Gastrocnemius medialis (tissue), 4 donors: ENCODE measurements at places on chromosomes 12 and 14. TPM values are rescaled to one million over a fixed set of nuclear protein-coding genes. Genes with fewer than 3 reads are reported as not detected.

The TDRD9 gene
- total RNA-seq, result 1.5 TPM

The PMEL gene
- not detected for total RNA-seq

The RDH12 gene
- total RNA-seq, result not detected

The NOS1 gene
- 6.8 TPM for total RNA-seq

The KRT83 gene
- 0.13 TPM for total RNA-seq

- H3K27me3 ChIP-seq, result no peaks in the 10 kb centered on the region
- no peak overlapping the region for H3K4me3 ChIP-seq
- H3K4me1 ChIP-seq, result no peaks in the 10 kb centered on the region
- H3K27ac ChIP-seq, result no peak overlapping the region
- H3K36me3 ChIP-seq, result no peaks in the 10 kb centered on the region
Measured at GRCh38 chr12:34212651-34213050, 190.4 kb downstream of the ALG10 start.

DNA sequence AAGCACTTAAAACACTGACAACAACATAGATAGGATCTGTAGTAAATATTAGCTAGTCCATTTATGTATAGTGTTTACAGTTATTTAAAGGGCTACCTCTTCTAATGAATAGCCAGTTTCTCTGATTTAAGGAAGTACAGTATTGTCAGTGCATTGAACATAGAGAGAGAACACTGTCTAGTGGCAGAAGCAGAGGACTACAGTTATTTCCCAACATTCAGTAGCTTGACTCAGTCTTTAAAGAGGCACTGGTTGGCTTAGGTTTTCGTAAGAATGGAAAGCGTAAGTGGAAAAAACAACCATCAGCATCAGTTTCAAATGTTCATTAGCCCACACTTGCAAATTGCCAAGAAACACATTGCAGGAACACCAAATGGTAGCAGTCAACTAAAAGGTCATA is 125.0 kb upstream of the HMGA2 start:
- H3K27ac ChIP-seq, result no peak overlapping the region
- no peak overlapping the region for H3K4me3 ChIP-seq
- H3K4me1 ChIP-seq, result no peaks in the 10 kb centered on the region
- no peaks in the 10 kb centered on the region for H3K27me3 ChIP-seq
- no peaks in the 10 kb centered on the region for H3K36me3 ChIP-seq

DNA sequence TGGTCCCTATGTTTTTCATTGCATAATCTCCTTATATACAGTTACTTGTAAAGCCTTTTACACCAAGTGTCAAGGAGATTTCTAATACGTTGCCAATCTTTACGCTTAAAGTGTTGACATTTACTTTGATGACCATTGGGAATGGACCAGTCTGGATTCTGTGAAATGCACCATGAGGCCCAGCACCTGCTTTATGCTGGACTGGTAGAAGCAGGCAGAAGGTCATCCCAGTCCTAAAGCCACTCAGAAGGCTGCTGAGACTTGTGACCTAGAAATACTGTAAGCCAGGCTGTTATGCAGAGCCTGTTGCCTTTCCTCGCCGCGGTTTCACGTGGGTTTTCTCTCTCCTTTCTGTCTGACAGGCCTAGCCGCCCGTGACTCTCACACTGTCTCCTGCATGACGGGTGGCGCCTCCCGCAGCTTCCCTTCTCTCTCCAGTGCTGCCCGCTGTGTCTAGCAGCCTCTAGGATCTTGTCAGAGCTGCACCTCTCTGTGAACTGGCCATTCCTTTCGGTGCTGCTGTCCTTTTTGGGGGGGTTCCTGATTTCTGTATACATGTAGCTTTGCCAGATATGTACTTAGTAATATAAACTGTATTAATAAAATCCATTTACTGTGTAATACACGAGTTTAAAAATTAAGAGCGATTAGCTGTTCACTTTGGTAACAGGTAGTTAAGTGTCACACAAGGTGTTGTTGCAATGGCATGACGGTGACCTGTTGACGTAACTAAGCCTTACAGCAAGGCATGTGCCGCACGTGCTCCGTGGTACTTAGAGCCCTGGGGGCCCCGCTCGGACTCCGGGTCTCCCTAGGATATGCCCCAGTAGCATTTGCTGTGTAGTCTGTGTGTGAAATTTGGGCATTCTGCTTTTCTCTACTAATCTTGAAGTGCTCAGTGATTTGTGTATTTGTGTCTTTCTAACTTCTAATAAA is 29.7 kb downstream of the XRCC3 start:
- no peak for DNase-seq
- H3K27me3 ChIP-seq, result no peaks in the 10 kb centered on the region
- no peak overlapping the region for H3K4me3 ChIP-seq

DNA sequence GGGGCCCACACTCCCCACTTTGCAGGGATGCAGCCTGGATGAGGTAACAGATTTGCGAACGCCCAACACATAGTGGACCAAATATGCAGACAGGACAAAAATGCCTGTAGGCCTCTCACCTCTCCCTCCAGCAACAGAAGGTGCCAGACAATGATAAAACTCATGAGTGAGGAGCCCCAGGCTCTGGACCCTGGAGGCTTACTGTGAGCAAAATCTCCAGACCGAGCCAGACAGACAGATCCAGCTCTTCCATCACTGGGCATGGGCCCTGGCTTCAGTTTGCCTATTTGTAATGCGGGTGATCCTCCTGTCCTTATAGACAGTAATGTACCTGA is 42.3 kb downstream of the IRF2BPL start:
- no peak overlapping the region for H3K4me3 ChIP-seq
- no peaks in the 10 kb centered on the region for H3K4me1 ChIP-seq
- no peak for DNase-seq
- H3K27me3 ChIP-seq, result no peaks in the 10 kb centered on the region
- no peak overlapping the region for H3K27ac ChIP-seq

GRCh38 chr12:53172352-53172751 is 8.2 kb upstream of the ZNF740 start:
- no peak overlapping the region for H3K27ac ChIP-seq
- DNase-seq, result no peak
- H3K27me3 ChIP-seq, result no peaks in the 10 kb centered on the region
- H3K4me1 ChIP-seq, result no peaks in the 10 kb centered on the region
- no peaks in the 10 kb centered on the region for H3K36me3 ChIP-seq

- H3K27ac ChIP-seq, result no peak overlapping the region
- H3K27me3 ChIP-seq, result no peaks in the 10 kb centered on the region
- no peaks in the 10 kb centered on the region for H3K36me3 ChIP-seq
Measured at GRCh38 chr14:88340357-88340756, 17.3 kb upstream of the KCNK10 start.

DNA sequence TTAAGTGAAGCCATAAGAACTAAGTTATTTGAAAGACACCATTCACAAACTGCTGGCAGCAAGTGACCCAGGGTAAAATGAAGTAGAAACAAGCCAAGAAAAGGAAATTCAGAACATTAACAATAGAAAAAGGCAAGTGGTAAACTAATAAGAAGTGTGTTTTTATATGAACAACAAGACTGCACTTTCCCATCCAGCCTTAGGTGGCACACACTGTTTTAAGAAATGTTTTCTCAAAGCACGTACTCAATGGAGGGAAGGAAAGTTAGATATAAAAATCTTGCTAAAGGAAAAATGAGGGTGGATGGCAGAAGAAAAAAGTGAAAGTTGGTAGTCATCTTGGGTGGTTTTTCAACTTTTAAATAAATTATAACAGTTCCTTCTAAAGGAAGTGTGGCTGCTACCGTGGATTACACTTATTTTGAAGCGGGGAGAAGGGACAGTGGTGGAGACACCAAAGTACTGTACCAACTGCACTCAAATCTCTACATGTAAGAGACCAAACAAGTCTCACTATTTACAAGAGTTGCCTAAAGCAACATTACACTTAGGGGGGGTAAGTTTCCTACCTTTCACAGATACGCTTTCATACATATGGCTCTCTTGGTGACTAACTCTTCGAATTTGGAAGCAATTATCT is 58.8 kb downstream of the SEL1L start:
- H3K4me1 ChIP-seq, result peaks cover 25% of the 10 kb centered on the region
- H3K27ac ChIP-seq, result no peak overlapping the region
- H3K4me3 ChIP-seq, result no peak overlapping the region
- H3K27me3 ChIP-seq, result no peaks in the 10 kb centered on the region

DNA sequence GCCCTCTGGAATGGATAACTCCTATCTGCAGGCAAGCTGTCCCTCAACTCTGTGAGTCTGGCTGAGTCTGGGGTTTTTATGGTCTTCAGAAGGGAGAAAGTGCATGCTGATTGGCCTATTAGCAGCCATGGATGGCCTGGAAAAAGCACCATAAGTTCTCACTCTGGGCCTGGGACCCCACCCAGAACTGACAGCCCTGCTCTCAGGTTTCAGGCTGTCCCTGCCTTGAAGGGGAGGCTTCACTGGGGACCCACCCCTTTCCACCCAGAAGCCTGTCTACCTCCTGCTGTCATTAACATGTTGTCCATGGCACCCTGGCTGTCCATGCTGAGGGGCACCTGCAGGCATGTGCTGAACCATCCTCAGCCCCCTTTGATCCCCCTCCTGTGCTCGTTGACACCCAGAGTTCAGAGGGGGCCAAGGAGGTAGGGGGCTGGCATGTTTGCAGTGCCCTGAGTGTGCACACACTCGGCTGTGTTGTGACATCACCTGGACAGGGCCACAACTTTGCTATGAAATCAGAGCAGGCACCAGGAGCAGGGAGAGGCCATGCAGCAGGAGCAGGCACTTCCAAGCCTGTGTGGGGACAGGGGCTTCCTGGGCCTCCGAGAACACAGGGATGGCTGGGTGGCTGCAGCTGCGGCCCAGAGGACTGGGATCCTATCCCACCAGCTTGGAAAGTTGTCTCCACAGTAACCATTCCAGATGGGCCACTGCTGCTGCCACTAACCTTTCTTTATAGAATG is 84.7 kb downstream of the ACSS3 start:
- no peaks in the 10 kb centered on the region for H3K36me3 ChIP-seq
- no peak for DNase-seq
- H3K4me1 ChIP-seq, result no peaks in the 10 kb centered on the region
- no peaks in the 10 kb centered on the region for H3K27me3 ChIP-seq

DNA sequence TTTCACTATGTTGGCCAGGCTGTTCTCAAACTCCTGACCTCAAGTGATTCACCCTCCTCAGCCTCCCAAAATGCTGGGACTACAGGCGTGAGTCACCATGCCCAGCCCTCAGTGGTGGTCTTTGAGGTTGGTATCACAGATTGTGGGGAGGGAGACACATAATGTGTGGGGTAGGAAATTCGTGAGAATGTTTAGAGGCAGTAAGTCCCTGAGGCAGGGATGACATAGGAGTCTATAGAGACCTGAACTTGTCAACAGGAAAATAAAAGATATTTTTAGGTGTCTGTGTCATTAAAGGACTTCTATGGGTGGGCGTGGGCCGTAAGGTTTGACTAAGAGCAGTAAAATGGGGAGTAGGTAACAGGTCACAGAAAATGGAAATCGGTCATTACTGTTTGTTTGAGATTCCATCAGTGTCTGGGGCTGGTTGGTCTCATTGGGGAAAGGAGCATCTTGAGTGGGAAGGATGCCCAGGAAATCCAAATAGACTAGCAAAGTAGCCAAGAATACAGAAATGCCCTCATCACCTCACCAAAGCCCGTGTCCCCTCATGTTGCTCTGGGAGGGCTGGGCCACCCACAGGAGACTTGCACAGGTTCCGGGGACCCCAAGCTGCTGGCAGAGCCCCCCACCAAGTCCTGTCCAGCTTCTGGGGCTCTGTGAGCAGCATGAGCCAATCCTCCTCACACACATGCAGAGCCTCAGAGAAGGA is 63.6 kb upstream of the BCL2L14 start:
- H3K4me1 ChIP-seq, result no peaks in the 10 kb centered on the region
- H3K27me3 ChIP-seq, result no peaks in the 10 kb centered on the region
- no peak for DNase-seq
- no peak overlapping the region for H3K27ac ChIP-seq
- no peak overlapping the region for H3K4me3 ChIP-seq
